ENCODE measurements at places on chromosomes 4 and X. TPM values are rescaled to one million over a fixed set of nuclear protein-coding genes. Genes with fewer than 3 reads are reported as not detected.

The NR0B1 gene
- total RNA-seq: not detected

The UGT2B7 gene
- total RNA-seq: not detected

The ANOS1 gene
- total RNA-seq: 22.7 TPM

The SPARCL1 gene
- not detected for total RNA-seq

The MMRN1 gene
- total RNA-seq: 0.13 TPM

The MBNL3 gene
- total RNA-seq: 12.9 TPM

The ATP2B3 gene
- total RNA-seq: under 0.01 TPM

The ANK2 gene
- 87.4 TPM for total RNA-seq

The RENBP gene
- 5.1 TPM for total RNA-seq

The PARM1 gene
- 0.43 TPM for total RNA-seq

The SYN1 gene
- 0.11 TPM for total RNA-seq

The PCDH19 gene
- under 0.01 TPM for total RNA-seq

The SSX7 gene
- total RNA-seq: not detected

The ELK1 gene
- total RNA-seq: 17.6 TPM

The FAM200B gene
- 33.7 TPM for total RNA-seq

The STOX2 gene
- 2.6 TPM for total RNA-seq
